ENCODE measurements at places on chromosomes 3 and 15.

- no peak for DNase-seq
These were observed 18.8 kb upstream of the VGLL4 start for GRCh38 chr3:11662392-11662990.

- DNase-seq = no peak
These were observed 24.7 kb upstream of the SMAD6 start for GRCh38 chr15:66677336-66677735.

- DNase-seq = no peak
These were observed 38.0 kb downstream of the STAC start for GRCh38 chr3:36418296-36418695.

GRCh38 chr3:140770977-140771667, 93.3 kb downstream of the TRIM42 start:
- no peak for DNase-seq

- DNase-seq = peak; percentile 12
These were observed 53.5 kb upstream of the SPATA12 start for GRCh38 chr3:57006949-57007419.

GRCh38 chr3:25056036-25056755, 371.9 kb upstream of the RARB start:
- DNase-seq = no peak

DNA sequence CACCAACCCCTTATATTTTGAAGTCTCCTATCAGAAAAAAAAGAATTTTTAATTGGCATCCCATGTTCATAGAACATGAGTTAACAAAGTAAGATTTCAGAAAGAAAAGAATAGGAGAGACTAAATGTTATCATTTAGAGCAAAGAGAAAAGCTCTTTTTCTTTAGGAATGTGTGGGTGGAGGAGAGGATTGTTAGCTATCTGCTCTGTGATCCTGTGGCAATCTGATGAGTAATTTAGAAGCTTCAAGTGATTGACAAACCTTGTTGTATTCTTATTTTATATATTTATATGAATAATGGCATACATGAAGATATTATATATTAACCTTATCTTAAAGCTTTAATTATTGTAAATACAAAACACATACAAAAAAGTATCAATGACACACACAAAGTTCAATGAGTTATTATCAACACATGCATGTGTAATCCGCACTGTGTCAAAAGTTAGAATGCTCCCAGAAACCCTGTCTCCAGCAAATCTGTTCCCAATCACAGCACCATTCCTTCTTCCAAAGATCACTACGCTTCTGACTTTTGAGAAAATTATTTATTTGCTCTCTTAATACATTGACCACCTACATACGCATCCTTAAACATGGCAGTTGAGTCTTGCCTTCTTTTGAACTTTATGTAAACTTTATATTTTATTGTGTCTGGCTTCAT, 907.4 kb downstream of the MCTP2 start:
- DNase-seq = no peak

- no peak for DNase-seq
These were observed 46.1 kb downstream of the SOX2 start for GRCh38 chr3:181757694-181758306.

- no peak for DNase-seq
These were observed 40.9 kb downstream of the CEMIP start for GRCh38 chr15:80820092-80820491.

DNA sequence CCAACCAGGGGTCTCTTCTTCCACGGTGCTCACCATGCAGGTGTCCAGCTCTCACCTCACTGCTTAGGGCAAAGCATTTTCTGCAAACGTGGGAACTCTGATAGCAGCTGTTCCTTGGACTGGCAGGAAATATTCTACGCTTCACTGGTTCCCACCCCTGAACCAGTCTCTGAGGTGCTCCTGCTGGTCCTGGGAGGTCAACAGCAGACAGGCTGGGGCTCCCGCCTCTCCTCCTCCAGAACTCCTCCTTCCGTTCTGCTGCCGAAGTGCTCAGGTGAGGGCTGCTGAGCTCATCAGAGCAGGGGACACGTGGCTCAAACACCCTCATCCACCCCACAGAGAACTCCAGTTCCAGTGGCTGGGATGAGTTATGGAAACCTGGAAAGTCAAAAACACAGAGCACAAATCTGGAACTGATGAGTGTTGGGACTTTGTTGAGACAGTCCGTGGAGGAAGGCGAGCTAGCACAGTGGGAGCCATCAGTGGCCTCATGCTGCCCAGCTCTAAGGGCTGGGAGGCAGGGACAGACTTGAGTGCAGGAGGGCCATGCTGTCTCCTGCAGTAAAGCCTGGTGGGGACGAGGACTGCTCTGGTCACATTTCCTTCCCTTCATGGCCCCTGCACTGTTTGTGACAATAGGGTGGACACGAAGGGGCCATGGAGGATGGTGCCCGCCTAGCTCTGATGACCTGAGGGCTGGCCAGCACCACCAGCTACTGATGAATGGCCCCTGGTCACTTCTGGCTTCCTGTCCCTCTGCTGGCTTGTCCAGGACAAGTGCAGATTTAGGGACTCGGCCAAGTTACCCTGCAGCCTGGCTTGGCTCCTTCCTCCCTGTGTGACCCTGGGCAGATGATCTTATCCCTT, 137.8 kb downstream of the KLF13 start:
- DNase-seq = no peak

DNA sequence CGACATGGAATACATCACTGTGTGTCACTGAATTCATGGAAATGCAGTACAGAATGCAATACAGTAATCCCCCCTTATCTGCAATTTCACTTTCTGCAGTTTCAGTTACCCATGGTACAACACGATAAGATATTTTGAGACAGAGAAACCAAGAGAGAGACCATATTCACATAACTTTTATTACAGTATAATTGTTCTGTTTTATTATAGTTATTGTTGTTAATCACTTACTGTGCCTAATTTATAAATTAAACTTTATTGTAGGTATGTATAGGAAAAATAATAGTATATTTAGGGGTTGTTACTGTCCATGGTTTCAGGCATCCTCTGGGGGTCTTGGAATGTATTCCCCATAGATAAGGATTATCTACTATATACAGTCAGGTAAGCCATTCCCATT, 61.8 kb downstream of the MBNL1 start:
- DNase-seq = no peak

GRCh38 chr3:151051533-151051932, 33.9 kb upstream of the MED12L start:
- DNase-seq = no peak

DNA sequence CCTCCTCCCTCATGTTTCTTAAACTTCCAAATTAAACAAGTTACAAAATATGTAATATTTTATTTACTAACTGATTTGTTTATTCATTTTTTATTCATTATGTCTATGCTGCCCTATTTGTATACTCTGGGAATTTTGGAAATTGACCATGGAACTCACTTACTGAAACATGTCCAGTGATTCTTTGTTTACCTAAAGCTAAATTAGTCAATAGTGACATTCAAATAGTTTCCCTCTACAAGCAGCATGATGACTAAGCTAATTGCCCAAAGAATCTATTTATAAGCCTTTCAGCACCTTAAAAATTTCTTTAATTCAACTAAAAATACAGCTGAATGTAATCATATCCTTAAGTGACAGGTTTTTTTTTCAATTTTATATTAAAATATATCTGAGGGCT, 437.7 kb downstream of the SI start:
- DNase-seq = no peak

- no peak for DNase-seq
These were observed 343.3 kb downstream of the ZNF385D start for GRCh38 chr3:21407743-21408142.

DNA sequence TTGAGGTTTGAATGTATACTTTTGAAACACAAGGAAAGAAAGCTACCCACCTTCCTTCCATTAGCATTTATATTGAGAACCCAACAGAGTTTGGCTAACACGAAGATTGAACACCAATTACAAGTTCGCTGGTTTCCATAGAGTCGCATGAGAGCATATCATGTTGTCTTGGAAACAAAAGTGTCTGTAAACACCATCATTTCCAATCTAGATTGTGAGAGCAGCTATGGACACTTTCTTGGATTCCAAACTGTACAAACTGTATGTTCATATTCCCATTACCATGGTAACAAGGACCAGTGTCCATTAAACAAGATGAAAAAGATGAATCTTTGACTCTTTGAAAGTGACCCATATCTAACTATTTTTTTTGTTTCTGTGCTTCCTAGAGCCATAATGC, 529.9 kb upstream of the ROBO1 start:
- DNase-seq = no peak

- DNase-seq = no peak
These were observed 35.1 kb downstream of the P2RY1 start for GRCh38 chr3:152870027-152870426.

DNA sequence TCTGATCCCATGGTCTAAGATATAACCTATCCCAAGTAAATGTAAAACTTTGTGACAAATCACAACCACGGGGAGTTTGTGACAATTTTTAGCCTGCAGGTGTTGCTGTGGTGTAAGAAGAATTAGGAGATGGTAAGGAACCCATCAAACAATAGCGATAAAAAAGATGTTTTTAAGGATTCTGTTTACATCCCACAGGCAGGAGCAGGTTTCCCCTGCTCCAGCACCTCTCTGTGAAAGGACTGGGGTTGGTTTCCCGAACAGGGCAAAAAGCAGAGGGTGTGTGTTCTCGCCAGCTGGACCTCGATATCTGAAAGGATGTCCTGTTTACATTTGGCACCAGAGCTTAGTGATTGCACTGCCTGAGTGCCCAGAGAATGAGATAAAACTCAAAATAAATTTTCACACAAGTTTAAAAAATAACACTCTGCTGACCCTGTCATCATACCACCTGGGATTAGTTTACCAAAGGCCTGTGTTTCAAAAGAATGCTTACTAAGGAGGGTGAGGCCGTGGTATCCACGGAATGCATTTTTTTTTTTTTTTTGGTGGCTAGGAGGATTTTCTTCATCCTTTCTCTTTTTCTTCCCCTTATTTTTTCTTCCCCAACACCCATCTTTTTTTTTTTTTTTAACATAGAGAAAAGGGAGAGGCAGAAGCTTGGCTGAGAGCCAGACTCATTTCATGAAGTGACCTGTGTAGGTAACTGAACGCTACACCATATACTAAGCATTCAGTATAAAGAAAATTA, 151.8 kb upstream of the DPH6 start:
- DNase-seq = no peak

DNA sequence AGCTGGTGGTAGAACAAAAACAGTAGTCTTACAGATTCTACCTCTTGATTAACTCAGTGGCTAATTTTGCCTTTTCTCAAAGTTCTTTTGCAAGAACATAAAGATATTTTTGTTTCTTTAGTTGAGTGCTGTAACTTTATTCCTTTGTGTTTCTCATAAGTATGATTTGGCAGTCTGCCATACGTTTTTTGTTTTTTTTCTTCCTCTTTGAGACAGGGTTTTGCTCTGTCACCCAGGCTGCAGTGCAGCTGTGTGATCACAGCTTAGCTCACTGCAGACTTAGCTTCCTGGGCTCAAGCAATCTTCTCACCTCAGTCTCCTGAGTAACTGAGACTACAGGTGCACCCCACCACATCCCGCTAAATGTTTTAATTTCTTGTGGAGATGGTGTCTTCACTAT, 22.4 kb downstream of the B3GNT5 start:
- no peak for DNase-seq

DNA sequence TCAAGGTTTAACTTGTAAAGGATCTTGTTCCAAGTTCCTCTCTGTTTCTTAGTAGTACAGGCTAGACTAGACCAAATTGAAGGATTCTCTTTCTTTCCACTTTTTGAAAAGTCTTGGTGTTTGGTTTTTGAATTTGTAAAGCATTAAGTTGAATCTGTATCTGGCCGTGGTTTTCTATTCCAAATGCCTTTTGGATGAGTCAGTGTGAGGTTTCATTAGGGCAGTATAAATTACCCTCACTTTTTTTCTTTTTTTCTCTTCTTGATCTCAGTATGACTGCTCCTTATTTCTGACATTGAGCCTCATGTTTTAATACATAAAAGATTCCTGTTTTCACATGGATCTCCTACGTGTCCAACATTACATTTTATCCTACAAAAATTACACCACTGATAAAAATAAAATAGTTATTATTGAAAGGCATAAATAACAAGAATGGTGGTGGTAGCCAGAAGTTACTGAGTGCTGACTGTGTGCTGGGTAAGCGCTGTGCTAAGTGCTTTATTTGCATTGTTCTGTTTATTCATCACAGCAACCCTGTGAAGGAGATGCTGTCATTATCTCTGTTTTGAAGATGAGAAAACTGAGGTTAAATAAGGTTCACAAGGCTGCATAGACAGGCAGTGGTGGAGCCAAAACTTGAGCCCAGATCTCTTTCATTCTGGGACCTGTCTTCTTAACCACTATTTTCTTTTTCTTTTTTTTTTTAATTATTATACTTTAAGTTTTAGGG, 48.3 kb downstream of the MITF start:
- no peak for DNase-seq

- no peak for DNase-seq
These were observed 27.4 kb upstream of the SLCO2A1 start for GRCh38 chr3:134057006-134057653.

GRCh38 chr3:150132101-150132749, 161.5 kb upstream of the PFN2 start:
- no peak for DNase-seq

GRCh38 chr3:136651581-136651980, 100.6 kb downstream of the STAG1 start:
- DNase-seq = no peak

DNA sequence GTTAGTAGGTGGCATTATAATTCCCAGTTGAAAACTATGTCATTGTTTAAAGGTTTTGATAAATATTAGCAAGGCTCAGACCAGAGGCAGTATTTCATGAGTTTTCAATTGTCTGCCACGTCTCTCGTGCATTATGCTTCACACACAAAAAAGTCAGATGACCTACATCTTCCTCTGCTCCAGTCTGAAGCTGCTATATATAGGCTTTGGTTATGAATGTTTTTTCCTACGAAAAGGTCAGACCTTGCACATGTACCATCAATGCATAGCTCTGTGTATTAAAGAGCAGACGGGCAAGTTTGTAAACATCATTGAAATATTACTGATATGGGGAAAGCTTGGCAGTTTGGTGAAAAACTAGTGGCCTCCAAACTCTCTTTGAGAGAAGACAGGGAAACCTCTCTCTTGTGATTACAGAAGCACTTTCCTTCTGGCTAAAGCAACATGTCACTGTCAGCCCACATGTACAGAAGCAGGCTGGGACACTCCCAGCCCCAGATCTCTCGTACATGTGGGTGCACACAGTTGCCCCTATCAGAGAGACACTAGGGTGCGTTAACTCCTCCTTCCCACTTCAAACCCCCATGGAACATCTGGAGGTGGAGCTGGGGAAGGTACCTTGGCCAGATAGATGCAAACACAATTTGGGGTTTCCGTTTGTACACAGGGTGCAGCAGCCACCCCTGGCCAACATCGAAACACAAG, 184.0 kb upstream of the BCL6 start:
- peak; percentile 49 for DNase-seq

DNA sequence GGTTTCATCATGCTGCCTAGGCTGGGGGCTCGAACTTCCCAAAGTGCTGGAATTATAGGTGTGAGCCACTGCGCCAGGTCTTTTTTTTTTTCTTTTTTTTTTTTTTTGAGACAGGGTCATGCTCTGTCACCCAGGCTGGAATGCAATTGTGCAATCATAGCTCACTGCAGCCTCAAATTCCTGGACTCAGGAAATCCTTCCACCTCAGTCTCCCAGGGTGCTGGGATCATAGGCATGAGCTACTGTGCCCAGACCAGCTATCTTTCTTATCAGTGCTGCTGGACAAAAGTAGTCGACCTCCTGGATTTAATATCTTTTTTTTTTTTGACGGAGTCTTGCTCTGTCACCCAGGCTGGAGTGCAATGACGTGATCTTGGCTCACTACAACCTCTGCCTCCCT, 60.8 kb downstream of the TFDP2 start:
- DNase-seq = no peak

- no peak for DNase-seq
These were observed 8.3 kb upstream of the JMJD7 start for GRCh38 chr15:41819455-41820050.
